ENCODE measurements at places on chromosomes 2 and 18. TPM values are rescaled to one million over a fixed set of nuclear protein-coding genes. Genes with fewer than 3 reads are reported as not detected.

PCARE gene
- total RNA-seq, result not detected

CYP27C1 gene
- not detected for total RNA-seq

TMEM17 gene
- total RNA-seq, result 0.65 TPM

STAT4 gene
- total RNA-seq, result under 0.01 TPM

GPR17 gene
- not detected for total RNA-seq

TRIM43 gene
- not detected for total RNA-seq
